ENCODE measurements at places on chromosomes 7 and 10.
A peak's percentile ranks its signal among the peaks of the same experiment; 100 is the strongest.

- no peak for DNase-seq
Measured at GRCh38 chr7:48085433-48085791, 3.7 kb upstream of the UPP1 start.

- DNase-seq: no peak
Measured at GRCh38 chr10:33071857-33072256, 113.8 kb upstream of the ITGB1 start.

- no peak for DNase-seq
Measured at GRCh38 chr7:102427019-102427405, 6.4 kb upstream of the ORAI2 start.

DNA sequence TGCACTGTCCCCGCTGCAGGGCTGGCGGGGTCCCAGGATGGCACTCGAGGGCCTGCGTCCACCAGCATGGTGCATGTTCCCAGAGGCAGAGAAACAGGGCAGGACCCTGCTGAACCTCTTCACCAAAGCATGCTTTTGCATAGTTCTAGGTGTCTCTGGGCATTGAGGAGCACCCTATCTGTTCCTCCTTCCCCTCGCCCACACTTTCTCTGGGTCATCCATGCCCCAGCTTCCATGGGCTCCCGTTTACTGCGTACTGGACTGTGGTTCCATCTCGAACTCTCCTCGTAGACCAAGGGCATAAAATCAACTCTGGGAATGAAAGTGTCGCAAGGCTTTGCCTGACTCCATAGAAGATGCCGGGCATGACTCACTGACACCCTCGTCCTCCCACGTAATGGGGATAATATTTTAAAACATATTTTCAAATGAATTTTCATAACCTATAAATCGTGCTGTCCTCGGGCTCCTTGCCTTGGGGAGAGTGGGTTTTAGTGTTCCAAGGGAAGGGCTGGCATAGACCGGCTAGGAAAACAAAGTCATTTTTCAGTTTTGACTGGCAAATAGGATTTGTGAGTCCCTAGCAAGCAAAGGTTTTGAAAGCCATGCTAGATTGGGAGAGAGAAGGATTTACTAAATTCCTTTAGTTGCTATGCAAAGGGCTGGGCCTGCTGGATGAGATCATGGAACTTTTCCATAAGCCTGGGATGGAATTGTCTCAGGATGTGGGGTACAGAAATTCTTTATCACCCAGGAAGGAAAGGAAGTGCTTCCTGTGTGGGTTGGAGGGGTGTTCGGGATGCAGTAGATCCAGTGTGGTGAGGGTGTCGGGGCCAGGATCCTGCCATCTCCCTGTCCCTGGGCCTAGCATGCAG is 498.7 kb upstream of the MKI67 start:
- no peak for DNase-seq

DNA sequence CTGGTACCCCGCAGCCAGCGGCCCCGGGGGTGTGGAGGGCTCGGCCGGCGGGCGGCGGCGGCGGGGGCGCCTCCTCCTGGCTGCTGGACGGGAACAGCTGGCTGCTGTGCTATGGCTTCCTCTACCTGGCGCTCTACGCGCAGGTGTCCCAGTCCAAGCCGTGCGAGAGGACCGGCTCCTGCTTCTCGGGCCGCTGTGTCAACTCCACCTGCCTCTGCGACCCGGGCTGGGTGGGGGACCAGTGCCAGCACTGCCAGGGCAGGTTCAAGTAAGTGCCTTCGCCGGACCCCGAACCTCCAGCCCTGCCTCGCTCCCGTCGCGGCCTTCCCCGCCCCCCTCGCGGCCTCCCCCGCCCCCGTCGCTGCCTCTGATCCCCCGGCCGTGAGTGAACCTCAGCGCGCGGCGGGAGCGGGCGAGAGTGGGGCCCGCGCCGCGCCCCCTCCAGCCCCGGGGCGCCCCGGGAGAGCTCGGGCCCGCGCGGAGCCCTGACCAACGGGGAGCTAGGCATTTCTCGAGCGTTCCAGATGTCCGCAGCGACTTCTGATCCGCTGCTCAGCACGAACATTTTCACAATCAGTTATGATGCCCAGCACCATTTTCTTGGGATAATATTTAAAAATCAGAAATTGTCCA is 727 bp downstream of the ATRNL1 start:
- no peak for DNase-seq

DNA sequence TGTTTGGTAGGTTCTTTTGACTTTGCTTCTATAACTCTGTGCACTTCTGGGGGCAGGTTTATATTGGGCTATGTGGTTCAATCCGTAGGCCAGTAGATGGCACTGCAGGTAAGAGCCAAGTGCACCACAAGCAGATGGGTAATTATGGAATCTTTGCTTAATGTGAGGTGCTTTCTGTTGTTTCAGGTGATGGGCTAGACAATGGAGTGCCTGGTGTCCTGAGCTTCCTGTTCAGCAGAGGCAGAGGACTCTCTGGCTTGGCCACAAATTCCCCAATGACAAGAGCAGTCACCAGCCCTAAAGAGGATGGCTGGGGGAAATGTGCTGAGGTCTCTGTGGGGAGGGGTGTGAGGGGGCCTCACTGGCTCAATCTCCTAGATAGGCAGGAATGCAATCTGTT is 455.0 kb downstream of the CCSER2 start:
- DNase-seq: peak; percentile 17

DNA sequence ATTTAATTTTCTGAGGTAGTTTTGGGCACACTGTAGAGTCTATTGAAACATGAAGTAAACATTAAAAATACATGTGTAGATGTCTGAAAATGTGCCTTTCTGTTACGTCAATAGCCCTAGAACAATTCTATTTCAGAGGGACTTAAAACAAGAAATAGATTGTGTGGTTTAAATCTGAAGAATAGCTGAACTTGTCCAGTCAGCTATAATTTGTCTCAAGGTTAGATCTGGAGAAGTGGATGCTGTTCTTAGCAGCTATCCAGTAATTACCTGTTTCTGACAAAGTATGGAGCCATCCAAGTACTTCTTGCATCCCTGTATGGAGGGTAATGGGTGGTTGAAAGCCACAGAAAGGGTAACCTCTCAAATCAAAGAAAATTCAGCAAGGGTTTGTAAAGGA is 92.8 kb downstream of the SEPTIN7 start:
- no peak for DNase-seq

- DNase-seq: peak; percentile 88
Measured at GRCh38 chr10:102776779-102777456, 33.2 kb downstream of the WBP1L start.

DNA sequence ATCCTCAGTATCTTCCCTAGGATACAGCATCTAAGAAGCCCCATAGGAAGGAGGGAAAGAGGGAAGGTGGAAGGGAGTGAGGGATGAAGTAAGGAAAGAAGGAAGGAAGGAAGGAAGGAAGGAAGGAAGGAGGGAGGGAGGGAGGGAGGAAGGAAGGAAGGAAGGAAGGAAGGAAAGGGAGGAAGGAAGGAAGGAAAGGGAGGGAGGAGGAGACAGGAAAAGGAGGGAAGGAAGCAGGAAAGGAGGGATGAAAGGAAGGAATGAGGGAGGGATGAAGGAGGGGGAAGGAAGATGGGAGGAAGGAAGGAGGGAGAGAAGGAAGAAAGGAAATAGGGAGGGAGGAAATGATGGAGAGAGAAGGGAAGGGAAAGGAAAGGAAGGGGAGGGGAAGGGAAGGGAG is 455.6 kb upstream of the ZMIZ1 start:
- DNase-seq: no peak

DNA sequence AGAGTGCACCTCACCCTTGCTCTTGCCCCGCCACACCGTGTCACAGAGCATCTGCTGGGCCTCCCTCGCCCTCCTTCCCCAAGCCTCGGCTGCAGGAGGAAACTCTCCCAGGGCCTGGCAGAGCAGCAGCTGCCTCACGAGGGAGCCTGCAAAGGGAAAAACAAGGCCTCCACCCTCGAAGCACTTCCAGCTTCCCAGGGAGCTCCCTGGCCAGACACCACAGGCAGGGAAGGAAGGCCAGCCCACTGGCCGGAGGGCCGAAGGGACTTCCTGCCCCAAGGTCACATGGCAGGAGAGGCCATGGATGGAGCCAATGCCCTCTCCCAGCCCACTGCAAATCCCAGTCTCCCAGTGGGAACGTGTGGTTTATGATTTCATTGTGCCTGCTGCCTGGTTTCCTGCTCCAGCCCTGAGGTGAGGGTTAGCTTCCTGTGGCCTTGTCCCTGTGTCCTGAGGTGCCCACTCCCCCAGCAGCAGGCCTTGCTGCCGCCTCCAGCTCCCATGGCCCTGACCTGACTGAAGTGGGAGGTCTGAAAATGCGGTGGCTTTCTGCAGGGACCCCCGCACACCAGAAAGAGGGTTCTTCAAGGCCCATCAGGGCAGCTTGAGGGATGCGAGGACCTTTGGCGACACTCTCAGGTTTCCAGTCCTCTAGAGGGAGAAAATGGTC is 100.5 kb upstream of the PPIF start:
- DNase-seq: no peak

- DNase-seq: no peak
Measured at GRCh38 chr10:24731942-24732341, 8.3 kb upstream of the ARHGAP21 start.
